ENCODE measurements at places on chromosomes 11 and 22.

GRCh38 chr22:28882545-28882877 lies 861 bp upstream of the ZNRF3 start:
- DNase-seq: no peak

GRCh38 chr22:24095826-24096757 lies 85.0 kb downstream of the CABIN1 start:
- DNase-seq: no peak

DNA sequence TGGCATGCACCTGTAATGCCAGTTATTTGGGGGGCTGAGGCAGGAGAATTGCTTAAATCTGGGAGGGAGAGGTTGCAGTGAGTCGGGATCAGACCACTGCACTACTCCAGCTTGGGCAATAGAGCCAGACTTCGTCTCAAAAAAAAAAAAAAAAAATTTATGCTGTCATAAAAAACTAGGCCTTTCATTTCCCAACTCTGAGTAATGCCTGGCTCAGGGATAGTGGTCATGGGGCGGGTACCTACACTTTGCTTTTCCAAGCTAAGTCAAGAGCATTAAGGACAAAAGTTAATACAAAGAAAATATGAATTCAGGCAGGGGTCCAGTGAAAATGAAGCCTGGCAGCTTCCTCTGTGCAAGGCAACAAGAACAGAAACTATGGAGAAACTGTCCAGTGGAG lies 16.3 kb downstream of the CPSF7 start:
- DNase-seq: no peak

DNA sequence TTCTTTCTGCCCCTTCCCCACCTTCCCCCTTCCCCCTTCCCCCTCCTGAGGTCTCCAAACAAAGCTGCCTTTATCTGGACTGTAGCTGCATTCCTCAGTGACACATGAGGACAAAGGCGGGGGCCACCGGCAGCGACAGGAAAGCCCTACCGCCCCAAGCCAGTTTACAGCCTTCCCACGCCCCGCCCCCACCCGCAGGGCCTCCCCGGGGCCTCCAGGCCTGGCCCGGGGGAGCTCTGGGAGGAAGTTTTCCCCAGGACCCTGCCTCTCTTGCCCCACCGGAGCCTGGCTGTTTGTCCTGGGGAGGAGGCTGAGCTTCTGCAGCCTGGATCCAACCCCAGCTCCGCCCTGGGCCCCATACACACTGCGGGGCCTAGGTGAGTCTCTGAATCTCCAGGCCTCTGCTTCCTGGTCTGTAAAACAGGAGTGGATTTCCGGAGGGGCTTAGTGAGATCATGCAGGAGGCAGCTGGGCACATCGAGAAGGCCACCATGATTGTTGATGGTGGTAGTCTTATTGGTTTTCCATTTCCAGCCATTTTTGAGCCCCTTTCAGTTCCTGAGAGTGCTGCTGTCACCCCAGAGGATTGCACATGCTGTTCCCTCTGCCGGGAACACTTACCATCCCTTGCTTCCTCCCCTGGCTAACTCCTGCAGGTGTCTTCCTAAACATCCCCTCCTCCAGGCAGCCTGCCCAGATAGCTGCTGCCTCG lies 130.7 kb downstream of the MN1 start:
- DNase-seq: no peak

- no peak for DNase-seq
Measured at GRCh38 chr11:98835335-98835734, 185.4 kb upstream of the CNTN5 start.

- DNase-seq: no peak
Measured at GRCh38 chr22:44648821-44649565, 53.0 kb upstream of the PRR5 start.

- DNase-seq: no peak
Measured at GRCh38 chr11:130815097-130815802, 101.0 kb downstream of the SNX19 start.

- DNase-seq: no peak
Measured at GRCh38 chr11:65801153-65801987, 14.5 kb downstream of the OVOL1 start.

DNA sequence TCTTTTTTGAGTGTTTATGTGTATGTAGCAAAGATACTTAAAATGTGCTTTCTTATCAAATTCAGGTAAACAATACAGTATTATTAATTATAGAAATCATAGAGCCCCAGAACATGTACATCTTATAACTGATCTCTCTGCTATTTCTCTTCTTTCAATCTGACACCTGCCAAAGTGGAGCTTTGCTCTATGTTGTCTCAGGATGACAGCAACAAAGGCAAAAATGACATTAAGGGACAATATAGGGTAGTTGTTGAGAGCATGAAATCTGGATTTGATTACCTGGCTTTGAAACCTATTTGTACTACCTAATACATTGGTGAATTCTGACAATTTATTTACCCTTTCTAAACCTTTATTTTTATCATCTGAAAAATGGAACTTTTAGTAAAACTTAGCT lies 7.0 kb downstream of the OR5J2 start:
- no peak for DNase-seq

- DNase-seq: no peak
Measured at GRCh38 chr22:25511725-25512124, 52.8 kb upstream of the GRK3 start.

DNA sequence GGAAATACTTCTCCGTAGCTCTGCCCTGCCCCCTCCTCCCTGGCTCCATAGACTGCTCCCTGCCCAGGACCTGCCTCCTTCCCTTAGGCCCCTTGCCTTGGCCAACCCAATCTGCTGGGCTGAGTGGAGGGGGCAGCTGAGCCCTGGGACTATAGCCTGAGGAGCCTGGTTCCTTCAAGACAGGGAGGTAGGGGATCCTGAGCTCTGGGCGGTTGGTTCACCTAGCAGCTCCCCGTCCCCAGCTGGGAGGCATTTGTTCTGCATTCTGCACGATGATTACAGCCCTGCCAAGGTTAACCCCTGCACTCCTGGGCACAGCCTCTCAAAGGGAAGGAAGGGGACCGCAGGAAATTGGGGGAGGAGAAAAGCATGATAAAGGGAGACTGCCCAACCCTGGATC lies 3.6 kb upstream of the CDC42EP1 start:
- no peak for DNase-seq

DNA sequence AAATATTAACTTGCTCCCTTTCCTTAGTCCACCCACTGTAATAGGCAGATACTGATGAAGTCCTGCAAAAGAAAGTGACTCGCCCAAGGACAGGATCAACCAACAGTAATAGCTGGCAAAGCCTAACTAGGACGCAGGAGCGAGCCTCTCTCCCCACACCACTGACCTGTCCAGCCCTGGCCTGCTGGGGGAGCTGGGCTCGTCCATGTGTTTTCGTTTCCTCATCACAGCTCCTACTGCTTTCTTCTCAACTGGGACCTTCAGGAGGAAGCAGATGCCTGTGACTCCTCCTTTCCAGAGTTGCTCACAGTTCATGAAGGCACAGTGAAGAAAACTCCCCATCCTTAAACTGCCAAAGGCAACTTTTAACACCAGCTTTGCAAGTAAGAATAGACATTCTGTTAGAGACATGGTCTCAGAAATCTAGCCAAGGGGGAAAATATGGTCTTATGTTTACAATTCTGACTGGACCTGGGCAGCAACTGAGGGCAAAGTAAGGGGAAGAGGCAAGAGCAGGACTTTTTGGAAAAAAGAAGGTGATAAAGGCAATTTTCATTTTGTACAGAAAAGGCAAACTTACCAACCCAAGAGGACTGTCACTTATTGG lies 11.6 kb upstream of the GPHA2 start:
- DNase-seq: no peak

GRCh38 chr11:66875378-66875777 lies 18.5 kb downstream of the LRFN4 start:
- no peak for DNase-seq

GRCh38 chr22:44384563-44385295 lies 72.0 kb upstream of the SHISAL1 start:
- DNase-seq: no peak

DNA sequence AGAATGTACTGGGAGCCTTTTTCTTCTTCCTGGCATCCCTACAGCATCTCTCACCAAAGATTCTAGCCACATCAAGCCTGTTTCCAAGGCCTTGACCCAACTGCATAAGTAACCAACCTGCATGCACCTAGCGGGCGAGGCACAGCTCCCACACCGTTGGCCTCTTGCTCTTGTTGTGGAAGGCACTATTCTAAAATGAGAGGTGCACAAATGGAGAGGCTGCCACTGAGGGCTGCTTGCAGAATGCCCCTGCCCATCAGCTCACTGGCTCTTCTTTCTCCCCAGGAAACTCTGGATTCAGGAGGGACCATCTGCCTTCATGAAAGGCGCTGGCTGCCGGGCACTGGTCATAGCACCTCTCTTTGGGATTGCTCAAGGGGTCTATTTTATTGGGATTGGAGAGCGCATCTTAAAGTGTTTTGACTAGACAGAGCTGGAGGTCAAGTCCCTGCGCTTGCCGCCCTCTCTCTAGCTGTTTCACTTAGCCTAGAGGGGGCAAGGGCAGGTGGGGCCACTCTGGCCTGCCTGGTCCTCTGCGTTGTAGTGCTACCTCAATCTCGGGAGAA lies 26.6 kb downstream of the SLC25A18 start:
- DNase-seq: no peak

DNA sequence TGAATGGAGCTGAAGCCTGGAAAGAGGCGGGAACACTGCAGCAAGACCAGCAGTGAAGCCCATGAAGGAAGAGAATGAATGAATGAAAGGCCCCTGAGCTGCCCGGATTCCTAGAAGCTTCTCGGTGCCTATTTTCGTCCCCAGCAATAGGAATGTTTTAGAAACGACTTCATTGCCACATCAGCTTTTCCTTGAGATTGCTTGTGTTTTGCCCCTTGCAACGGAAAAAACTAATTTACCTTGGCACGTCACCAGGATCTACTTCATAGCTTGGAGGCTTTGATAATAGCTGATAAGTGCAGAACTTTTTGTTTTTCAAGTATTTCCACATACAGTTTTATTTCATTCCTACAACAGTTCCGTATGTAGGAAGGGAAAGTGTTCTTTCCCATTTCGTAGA lies 248.9 kb upstream of the NARS2 start:
- no peak for DNase-seq

GRCh38 chr11:77814848-77815247 lies 5.7 kb downstream of the RSF1 start:
- DNase-seq: no peak

- DNase-seq: no peak
Measured at GRCh38 chr11:117281159-117281558, 10.0 kb upstream of the BACE1-AS start.

GRCh38 chr11:123409456-123410217 lies 20.4 kb upstream of the GRAMD1B start:
- DNase-seq: no peak

DNA sequence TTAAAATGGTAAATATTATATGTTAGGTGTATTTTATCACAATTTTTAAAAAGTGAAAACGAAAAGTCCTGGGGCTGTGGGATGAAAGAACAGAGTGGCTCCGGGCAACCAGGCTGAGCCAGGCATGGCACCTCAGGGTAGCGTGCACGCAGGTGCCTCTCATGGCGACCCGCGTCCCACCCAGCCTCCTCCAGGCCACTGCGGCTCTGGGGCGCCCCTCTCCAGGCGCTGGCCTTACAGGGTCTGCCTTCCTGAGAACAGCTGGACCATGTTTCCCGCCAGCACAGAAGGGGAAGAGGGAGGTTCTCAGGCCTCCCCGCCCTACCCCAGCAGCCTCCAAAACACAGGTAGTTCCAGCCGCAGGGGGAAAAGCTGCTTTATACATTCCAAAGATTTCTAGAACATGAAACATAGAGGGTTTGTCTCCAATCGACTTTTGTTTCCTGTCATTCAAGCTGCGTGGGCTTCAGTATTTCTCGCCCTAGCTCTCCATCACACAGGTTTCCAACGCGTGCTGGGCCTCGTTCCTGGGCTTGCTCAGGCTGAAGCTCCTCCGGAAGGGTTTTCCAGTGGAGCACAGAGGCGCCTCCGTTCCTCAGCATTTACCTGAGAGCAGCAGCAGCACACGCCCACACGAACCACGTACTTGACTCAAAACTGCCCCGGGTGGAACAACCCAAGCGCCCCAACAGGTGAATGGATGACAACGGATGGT lies 10.5 kb downstream of the EHD1 start:
- no peak for DNase-seq

DNA sequence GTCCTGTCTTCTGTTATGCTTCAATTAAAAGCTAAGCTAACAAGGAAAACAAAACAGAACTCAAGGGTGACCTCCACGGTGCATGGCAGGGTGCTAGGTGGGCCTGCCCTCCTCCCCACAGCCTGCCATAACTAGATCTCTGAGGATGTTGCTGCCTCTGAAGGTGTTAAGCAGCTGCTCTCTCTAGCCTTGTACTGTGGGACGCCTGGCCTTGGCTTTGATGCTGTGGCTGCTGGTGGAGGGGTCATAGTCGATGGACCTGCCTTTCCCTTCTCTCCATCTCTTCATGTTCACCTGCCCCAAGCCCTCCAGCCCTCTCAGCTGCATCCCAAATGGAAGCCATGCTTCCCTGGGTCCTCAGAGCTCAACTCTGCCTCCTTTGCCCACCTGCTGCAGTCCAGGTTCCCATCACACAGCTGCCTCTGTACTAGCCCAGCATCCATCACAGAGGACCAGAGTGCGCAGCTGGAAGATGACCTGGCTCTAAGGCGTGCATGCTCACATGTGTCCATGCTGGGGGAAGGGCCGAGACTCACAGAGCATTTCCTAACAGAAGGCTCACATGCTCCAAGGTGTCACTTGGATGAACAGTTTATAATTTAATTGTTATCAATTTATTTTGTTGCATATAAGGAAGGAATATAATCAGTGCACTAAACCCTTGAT lies 180.3 kb upstream of the E2F8 start:
- no peak for DNase-seq

- DNase-seq: no peak
Measured at GRCh38 chr11:70424765-70425344, 26.5 kb downstream of the CTTN start.

DNA sequence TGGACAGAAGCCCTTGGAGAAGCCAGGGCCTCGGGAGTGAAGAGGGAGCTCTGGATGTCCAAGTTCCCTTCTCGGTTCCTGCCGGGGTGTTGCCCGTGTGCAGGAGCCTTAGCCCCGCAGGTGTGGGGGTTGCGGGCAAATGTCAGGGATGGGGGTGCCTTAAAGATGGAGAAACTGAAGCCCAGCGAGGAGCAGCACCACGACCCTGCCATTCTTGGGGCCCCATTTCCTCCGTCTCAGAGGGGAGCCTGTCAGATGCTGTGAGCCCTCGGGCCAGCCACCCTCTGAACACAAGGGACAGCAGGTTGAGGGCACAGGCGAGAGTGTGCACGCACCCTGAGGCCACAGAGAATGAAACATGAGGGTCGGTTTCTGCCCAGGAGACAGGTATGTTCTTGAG lies 6.3 kb downstream of the OSBPL5 start:
- DNase-seq: no peak

DNA sequence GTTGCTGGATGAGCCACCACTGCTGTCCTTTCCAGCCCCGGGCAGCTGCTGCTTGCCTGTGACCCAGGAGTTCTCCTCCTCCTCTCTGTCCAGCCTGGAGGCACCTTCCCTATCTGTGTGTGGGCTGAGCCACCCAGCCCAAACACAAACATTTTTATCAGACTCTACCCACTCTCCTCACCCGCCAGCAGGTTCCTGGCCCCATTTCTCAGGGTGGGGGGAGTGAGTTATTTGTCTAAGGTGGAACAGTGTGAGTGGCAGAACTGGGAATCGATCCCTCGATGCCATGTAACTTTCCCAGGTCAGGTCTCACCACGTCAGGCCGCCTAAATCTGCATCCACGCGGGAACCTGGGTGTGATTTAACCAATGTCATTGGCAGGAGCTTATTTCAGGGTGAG lies 20.8 kb upstream of the SMIM38 start:
- no peak for DNase-seq

- no peak for DNase-seq
Measured at GRCh38 chr11:110762590-110762989, 50.4 kb upstream of the ARHGAP20 start.

All from esophagus squamous epithelium (tissue), 5 donors.